ENCODE measurements at places on chromosomes 3 and 15. TPM values are rescaled to one million over a fixed set of nuclear protein-coding genes. Genes with fewer than 3 reads are reported as not detected.

- no peaks in the 10 kb centered on the region for H3K27me3 ChIP-seq
- no peak overlapping the region for H3K4me3 ChIP-seq
- no peaks in the 10 kb centered on the region for H3K36me3 ChIP-seq
- DNase-seq: no peak
- no peaks in the 10 kb centered on the region for H3K4me1 ChIP-seq
- H3K27ac ChIP-seq: no peak overlapping the region
Measured at GRCh38 chr3:104669083-104669482, 697.6 kb upstream of the ALCAM start.

GRCh38 chr3:128794067-128794768 lies 68.2 kb downstream of the RAB7A start:
- H3K27me3 ChIP-seq: no peaks in the 10 kb centered on the region
- peaks cover 34% of the 10 kb centered on the region for H3K36me3 ChIP-seq
- H3K4me3 ChIP-seq: no peak overlapping the region
- DNase-seq: peak; percentile 96
- peaks cover 25% of the 10 kb centered on the region for H3K4me1 ChIP-seq

- peaks cover 8% of the 10 kb centered on the region for H3K4me1 ChIP-seq
- H3K4me3 ChIP-seq: no peak overlapping the region
- H3K36me3 ChIP-seq: no peaks in the 10 kb centered on the region
- H3K27me3 ChIP-seq: no peaks in the 10 kb centered on the region
Measured at GRCh38 chr3:17442332-17443049, 299.9 kb downstream of the TBC1D5 start.

- no peaks in the 10 kb centered on the region for H3K36me3 ChIP-seq
- DNase-seq: no peak
- no peaks in the 10 kb centered on the region for H3K27me3 ChIP-seq
- H3K4me3 ChIP-seq: no peak overlapping the region
- H3K4me1 ChIP-seq: no peaks in the 10 kb centered on the region
Measured at GRCh38 chr3:161637559-161637958, 141.0 kb downstream of the OTOL1 start.

DNA sequence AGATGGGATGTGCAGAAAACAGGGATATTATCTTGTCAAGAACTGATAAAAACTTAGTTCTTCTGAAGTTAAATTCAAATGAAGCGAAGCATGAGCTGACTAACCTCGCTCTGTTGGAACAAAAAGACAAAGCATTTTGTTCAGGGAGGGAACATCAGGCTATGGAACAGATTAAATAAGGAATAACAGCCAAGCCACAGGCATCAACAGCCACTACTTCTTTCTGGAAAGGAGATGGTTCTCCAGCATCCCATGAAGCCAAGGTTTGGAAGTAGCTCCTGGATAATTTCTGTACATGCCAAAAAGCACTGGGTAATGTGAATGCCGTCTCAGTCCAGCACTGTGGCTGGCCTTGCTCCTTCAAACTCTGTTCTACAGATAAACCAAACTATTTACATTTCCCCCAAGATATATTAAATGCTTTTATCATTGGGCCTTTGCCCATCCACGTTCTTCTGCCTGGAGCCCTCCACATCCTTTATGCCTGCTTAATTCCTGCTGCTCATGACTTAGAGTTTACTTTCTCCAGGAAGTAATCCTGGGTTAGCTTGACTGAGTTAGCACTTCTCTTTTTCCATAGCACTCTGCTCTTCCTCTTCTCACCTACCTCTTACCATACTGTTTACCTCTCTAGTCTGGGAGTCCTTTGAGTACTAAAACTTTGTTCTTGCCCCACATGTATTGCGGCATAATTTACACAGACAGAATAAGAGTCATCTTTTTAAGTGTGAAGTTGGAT lies 232.0 kb downstream of the CLSTN2 start:
- no peak for DNase-seq
- H3K4me1 ChIP-seq: peaks cover 12% of the 10 kb centered on the region
- no peaks in the 10 kb centered on the region for H3K36me3 ChIP-seq
- H3K27ac ChIP-seq: no peak overlapping the region

Gene GCNT3
- 0.72 TPM for total RNA-seq

All from osteoblast (primary cell).